ENCODE measurements at places on chromosomes 4 and X. TPM values are rescaled to one million over a fixed set of nuclear protein-coding genes. Genes with fewer than 3 reads are reported as not detected.

DNA sequence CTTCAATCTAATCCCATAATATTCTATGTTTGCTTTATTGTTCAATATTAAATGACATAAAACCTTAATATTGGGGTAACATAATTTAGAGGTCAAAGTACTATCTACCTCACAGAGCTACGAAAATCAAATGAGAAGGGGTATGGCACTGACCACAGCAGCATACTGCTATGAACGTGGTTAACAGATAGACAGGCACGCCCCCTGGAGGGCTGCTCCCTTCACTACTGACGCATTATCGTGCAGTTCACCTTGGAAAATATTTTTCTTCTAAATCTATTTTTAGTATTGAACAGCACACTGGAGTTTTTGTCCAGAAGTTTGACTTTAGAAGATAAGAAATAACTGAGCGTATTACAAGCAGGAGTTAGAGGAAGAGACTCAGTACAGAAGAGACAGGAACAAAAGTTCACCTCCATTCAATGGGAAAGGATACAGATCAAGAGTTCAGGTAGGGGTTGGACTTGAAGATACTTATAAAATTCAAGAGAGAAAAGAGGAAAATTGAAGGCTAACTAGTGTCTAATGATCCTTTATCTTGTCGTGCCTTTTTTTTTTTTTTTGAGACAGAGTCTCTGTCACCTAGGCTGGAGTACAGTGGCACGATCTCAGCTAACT, 22.7 kb downstream of the MAP9 start:
- DNase-seq = no peak

- DNase-seq = no peak
These were observed 498.0 kb upstream of the BOD1L1 start for GRCh38 chr4:14125375-14126129.

- DNase-seq = peak; percentile 48
These were observed 674.6 kb upstream of the SLIT2 start for GRCh38 chr4:19577097-19577496.

DNA sequence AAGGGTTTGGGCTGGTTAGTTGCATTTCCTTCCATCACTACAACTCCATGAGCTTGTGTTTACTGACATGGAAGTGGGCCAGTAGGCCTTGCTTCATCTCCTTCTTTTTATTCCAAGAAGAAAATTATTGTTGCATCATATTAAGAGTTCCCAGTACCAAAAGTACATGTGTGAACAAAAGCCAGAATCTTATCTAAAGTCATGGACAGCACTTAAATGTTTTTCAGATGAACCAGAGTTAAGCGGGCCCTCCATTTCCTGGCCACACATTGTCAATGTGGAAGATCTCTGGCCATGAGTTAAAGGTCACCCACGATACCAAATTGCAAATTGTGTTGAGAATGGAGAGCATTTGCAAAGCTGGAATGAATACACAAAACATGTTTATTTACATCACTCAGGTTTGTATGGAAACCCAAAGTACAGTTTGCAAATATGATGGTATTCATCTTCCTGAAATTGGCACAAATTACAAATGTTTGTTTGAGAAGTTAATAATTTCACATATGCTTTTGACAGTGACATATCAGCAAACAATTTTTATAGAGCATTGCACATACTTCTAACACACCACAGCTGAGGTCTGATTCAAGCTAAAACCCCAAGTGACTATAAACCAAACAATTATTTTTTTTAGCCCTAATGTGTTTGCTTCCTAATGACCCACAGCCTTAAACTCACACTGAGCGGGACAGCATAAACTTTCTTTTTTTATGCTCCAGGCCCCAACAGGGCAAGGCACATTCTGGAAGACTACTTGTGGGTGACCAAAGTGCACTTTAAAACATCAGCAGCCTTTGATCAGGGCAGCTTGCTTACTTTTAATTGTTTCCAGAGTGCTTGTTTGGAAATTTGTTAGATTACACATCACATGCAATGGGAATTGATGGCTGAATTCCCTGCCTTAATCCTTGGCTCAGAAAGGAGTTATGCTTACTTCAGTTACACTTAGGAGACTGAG, 502.9 kb upstream of the SLIT2 start:
- peak; percentile 41 for DNase-seq

- no peak for DNase-seq
These were observed 180.7 kb upstream of the TENM3 start for GRCh38 chr4:182062458-182062857.

GRCh38 chr4:2497931-2498330, 29.0 kb downstream of the RNF4 start:
- no peak for DNase-seq

- DNase-seq = no peak
These were observed 339.8 kb downstream of the PCDH7 start for GRCh38 chr4:31059753-31060522.

- DNase-seq = no peak
These were observed 4.4 kb downstream of the ADGRL3 start for GRCh38 chr4:61204353-61205060.

GRCh38 chr4:73415807-73416238, 11.7 kb downstream of the ALB start:
- DNase-seq = no peak

GRCh38 chr4:48315728-48316630, 25.4 kb upstream of the SLAIN2 start:
- DNase-seq = no peak

- DNase-seq = no peak
These were observed 101.2 kb downstream of the ZNF674 start for GRCh38 chrX:46444011-46444410.

DNA sequence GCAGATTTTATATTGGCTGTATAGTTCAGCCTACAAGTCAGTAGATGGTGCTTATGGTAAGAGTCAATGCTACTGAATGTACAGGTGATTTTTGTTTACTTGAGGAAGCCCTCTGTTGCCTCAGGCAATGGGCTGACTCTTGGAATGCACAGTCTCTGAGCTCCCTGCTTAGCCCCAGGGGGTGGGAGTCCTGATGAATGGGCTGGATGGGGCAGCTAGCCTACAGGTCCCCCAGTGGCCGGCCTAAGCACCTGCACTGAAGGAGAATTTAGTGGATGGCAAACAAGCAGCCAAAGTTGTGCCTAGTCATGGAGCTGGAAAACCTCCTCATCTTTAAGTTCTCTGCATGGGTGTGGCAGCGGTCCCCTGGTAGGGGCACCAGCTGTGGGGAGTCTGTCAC, 101.8 kb upstream of the CXorf51B start:
- DNase-seq = no peak

GRCh38 chr4:5609306-5610007, 98.9 kb downstream of the EVC2 start:
- DNase-seq = no peak

GRCh38 chrX:37922928-37923327, 75.6 kb upstream of the DYNLT3 start:
- no peak for DNase-seq

DNA sequence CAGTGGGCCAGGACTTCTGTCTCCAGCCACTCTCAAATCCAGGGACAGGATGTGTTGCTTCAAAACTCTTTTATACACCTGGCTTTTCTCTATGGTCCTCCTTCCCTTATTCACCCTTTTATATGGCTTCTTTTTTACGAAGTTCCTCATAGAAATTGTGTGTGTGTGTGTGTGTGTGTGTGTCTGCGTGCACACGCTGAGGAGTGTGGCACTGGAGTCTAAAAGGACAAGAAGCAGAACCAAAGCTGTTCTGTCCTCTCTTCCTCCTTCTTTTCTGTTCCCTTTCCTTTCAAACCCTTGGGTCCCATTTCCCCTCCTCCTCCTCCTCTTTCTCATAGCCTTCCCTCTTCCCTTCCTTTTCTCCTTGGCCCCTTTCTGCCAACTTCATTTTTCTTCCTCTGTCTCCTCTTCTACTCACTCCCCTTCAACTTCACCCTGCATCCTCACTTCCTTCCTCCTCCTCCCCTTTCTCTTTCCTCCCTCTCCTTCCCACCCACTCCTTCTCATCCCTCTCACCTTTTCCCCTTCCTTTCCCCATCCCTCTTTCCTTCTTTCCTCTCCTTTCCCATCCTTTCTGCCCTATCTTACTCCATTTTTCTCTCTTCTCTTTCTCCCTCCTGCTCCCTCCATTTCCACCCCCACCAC, 360.5 kb downstream of the MID1IP1 start:
- DNase-seq = no peak

GRCh38 chrX:37815366-37815765, 32.0 kb downstream of the DYNLT3 start:
- DNase-seq = no peak

GRCh38 chr4:76780781-76781697, 116.9 kb downstream of the SOWAHB start:
- no peak for DNase-seq

GRCh38 chr4:153909672-153910071, 120.8 kb upstream of the SFRP2 start:
- no peak for DNase-seq

GRCh38 chr4:10403633-10404445, 53.4 kb downstream of the ZNF518B start:
- DNase-seq = no peak

GRCh38 chr4:47839259-47839658, 1.4 kb upstream of the CORIN start:
- no peak for DNase-seq

DNA sequence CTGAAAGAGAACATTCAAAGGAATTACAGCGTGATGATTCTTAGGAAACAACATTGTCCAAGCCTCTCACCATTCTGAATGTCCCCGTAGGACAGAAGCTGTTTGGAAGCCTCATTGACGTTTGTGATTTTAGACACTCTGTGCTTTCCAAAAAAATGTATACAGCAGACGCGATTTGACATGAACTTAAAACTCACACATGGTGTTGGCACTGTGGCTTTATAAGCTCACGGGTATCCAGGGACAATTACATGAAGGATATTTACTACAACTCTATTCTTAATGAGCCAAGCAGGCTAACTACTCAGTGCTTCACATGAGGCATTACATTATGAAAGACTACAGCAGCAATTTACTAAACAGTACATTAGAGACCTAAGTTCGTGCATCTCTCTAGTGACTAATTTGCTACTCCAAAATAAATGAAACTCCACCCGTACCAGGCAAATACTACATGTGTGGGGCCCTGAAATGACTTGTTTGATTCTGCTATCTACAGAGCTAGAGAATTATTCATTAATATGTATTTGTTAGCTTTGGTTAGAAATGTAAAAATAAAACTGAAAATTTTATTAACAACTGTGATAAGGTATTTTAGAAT, 620.7 kb downstream of the SPRY1 start:
- no peak for DNase-seq

- no peak for DNase-seq
These were observed 162.2 kb upstream of the GPR101 start for GRCh38 chrX:137195991-137196390.

GRCh38 chr4:87204559-87204958, 15.9 kb downstream of the KLHL8 start:
- DNase-seq = no peak

- peak; percentile 5 for DNase-seq
These were observed 391 bp upstream of the PHKA1 start for GRCh38 chrX:72714478-72714916.

DNA sequence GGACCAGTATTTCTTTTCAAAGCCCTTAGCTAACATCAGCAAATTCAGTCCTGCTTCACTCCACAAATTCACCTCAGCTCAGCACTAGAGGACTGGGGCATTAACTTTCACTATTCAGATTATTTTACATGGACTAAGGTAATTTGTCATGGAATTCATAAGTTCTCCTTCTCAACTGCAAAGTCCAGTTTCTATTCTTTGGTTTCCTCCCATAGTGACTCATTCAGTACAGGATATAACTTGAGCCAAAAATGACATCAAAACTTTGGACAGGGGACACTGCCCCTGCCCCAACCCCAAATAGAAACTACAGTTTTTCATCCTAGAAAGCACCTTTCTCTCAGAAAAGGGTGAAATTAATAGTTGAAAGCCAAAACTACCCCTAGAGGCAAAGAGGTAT, 52.7 kb downstream of the COX7B2 start:
- DNase-seq = no peak

DNA sequence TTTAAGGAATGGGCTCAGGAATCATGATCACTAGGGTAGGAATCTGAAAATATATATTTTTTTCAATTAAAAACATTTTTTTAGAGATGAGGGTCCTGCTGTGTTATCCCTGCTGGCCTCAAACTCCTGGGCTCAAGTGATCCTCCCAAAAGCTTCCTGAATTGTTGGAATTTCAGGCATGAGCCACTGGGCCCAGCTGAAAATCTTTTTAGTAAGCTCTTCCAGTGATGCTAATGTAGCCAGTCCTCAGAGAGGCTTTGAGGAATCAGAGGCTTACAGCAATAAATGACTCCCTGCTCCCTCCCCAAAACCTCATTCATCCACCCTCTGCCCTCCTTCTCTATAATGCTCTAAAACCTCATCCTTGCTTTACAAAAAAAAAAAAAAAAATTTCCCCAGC, 129.5 kb downstream of the ZIC3 start:
- DNase-seq = no peak

GRCh38 chr4:123390846-123391456, 5.6 kb upstream of the SPRY1 start:
- DNase-seq = no peak

- DNase-seq = no peak
These were observed 50.5 kb upstream of the GUCY1A1 start for GRCh38 chr4:155616117-155616516.

DNA sequence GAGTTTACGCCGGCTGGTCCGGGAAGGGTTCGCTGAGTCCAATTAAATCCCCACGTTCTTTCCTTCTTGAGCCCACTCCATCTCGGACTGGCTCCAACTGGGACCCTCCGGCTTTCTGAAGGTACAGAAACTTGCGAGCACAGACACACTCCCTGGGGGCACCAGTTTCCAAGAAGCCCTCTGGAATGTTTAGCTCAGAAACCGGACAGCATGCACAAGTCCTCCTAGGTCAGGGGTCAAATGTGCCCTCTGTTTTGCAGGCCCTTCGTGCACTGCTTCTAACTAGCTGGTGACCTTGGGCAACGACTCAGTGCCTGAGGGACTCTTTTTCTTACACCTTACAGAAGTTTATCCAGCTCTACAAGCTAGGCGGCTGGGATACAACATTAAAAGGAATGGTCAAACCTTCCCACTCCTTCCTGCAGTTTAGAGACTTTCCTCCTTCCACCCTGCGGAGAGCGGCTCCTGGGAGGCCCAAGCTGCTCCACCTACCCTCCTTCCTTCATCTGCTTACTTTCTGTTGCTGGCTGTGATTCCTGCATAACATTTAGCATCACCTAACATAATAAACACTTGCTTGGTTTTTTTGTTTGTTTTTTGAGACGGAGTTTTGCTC, 275.5 kb downstream of the BCOR start:
- no peak for DNase-seq

GRCh38 chrX:150625875-150626274, 57.5 kb downstream of the MTM1 start:
- no peak for DNase-seq

GRCh38 chr4:26860157-26860921, at the start of gene STIM2:
Gene STIM2, plus strand, starts transcription at chr4:26860841.
- DNase-seq = peak; percentile 91

- no peak for DNase-seq
These were observed 100.8 kb downstream of the ANXA3 start for GRCh38 chr4:78652282-78652876.

PWWP3B gene
- 0.24 TPM for polyA plus RNA-seq

PPEF2 gene
- polyA plus RNA-seq = not detected

FAM114A1 gene
- 65.8 TPM for polyA plus RNA-seq

REELD1 gene
- polyA plus RNA-seq = 0.13 TPM

MAGEC2 gene
- polyA plus RNA-seq = not detected

TMEM184C gene
- 17.3 TPM for polyA plus RNA-seq

FGF16 gene
- 0.42 TPM for polyA plus RNA-seq

KCND1 gene
- polyA plus RNA-seq = 3.3 TPM

PRPS2 gene
- polyA plus RNA-seq = 49.0 TPM

HDAC8 gene
- polyA plus RNA-seq = 19.7 TPM

CFAP47 gene
- polyA plus RNA-seq = 0.01 TPM

IGFBP7 gene
- 1,554 TPM for polyA plus RNA-seq

HTN3 gene
- not detected for polyA plus RNA-seq

IL2RG gene
- 3.2 TPM for polyA plus RNA-seq

HSD17B13 gene
- 1.1 TPM for polyA plus RNA-seq

MYOZ2 gene
- polyA plus RNA-seq = 0.35 TPM

ATP2B3 gene
- polyA plus RNA-seq = 0.10 TPM

CT55 gene
- not detected for polyA plus RNA-seq
